ENCODE measurements at places on chromosomes 1 and 21. TPM values are rescaled to one million over a fixed set of nuclear protein-coding genes. Genes with fewer than 3 reads are reported as not detected.

The ODF2L gene
- 9.7 TPM for total RNA-seq

The SPRR5 gene
- total RNA-seq, result not detected

The CRNN gene
- not detected for total RNA-seq

The LIPI gene
- not detected for total RNA-seq

The LCE1B gene
- not detected for total RNA-seq

The RGS13 gene
- not detected for total RNA-seq

The ST6GALNAC5 gene
- total RNA-seq, result 0.14 TPM

GRCh38 chr1:66490816-66491215 lies 43.1 kb upstream of the SGIP1 start:
- no peak for DNase-seq
- H3K4me3 ChIP-seq, result no peak overlapping the region
- H3K27ac ChIP-seq, result no peak overlapping the region
- no peaks in the 10 kb centered on the region for H3K27me3 ChIP-seq

DNA sequence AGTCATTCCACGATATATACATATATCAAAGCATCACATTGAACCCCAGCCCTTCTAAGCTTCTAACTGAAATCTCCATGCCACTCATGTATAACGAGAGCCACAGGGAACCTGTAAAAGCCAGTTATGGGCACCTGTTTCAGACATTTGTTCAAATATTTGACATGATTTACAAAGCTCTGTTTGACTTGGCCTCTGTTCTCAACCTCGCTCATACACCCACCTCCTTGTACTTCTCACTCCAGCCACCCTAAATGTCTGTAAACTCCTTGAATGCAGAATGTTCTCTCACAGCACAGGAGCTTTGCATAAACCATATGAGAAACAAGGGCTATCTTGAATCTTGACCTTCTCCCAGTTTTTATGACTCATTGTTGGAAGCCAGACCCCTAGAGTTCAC lies 36.9 kb upstream of the CD2 start:
- no peaks in the 10 kb centered on the region for H3K4me1 ChIP-seq
- no peaks in the 10 kb centered on the region for H3K36me3 ChIP-seq
- no peak for DNase-seq
- no peak overlapping the region for H3K4me3 ChIP-seq

- no peaks in the 10 kb centered on the region for H3K36me3 ChIP-seq
- no peaks in the 10 kb centered on the region for H3K4me1 ChIP-seq
- H3K4me3 ChIP-seq, result no peak overlapping the region
- H3K27ac ChIP-seq, result no peak overlapping the region
- H3K27me3 ChIP-seq, result no peaks in the 10 kb centered on the region
- DNase-seq, result no peak
These were observed 47.7 kb downstream of the ZNF644 start for GRCh38 chr1:90973897-90974798.

DNA sequence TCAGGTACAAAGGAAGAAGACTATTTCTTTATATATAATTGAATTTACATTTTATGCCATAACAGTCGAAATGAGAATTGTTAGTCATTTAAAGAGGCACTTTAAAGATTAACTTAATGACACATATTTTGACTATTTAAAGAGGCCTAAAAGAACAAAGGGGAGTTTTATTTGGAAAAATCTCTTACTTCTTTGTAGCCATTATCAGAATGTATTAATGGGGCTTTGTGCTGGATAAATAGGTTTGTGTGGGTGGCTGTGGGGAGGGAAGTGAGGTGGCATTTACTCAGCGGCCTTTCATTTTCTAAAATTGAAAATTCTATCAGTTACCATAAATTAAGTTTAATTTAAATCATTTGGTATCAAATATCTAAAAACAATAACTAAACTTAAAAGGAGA lies 462.2 kb upstream of the CXADR start:
- H3K27ac ChIP-seq, result no peak overlapping the region
- no peak overlapping the region for H3K4me3 ChIP-seq
- DNase-seq, result no peak
- no peaks in the 10 kb centered on the region for H3K36me3 ChIP-seq
- H3K27me3 ChIP-seq, result no peaks in the 10 kb centered on the region

GRCh38 chr1:43455213-43455889 lies 1.6 kb upstream of the HYI start:
- no peaks in the 10 kb centered on the region for H3K36me3 ChIP-seq
- H3K27ac ChIP-seq, result peak overlapping the region; percentile 88
- H3K4me1 ChIP-seq, result peaks cover 11% of the 10 kb centered on the region
- H3K4me3 ChIP-seq, result no peak overlapping the region

- no peaks in the 10 kb centered on the region for H3K27me3 ChIP-seq
- DNase-seq, result no peak
- H3K4me1 ChIP-seq, result peaks cover 10% of the 10 kb centered on the region
- H3K36me3 ChIP-seq, result no peaks in the 10 kb centered on the region
- no peak overlapping the region for H3K4me3 ChIP-seq
These were observed 150.7 kb downstream of the SETD4 start for GRCh38 chr21:35909456-35910223.

DNA sequence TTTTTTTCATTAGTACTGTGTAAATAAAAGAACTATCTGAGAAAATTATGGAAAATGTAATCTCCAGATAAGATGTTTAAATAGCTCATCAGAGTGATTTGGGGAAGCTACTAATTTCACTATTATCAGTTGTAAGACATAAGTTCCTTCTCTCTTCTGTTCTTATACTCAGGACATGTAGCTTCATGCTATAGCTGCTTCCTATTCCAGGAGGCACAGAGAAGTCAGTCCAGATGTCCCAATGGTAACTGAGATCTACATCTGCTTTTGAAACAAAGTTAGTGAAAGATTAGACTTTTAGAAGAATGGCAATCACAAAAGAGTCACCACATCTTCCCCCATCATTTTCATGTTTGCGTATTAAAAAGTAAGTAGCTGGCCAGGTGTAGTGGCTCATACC lies 5.6 kb downstream of the MAP3K21 start:
- H3K27ac ChIP-seq, result no peak overlapping the region
- no peak for DNase-seq
- H3K27me3 ChIP-seq, result no peaks in the 10 kb centered on the region
- no peak overlapping the region for H3K4me3 ChIP-seq
- H3K4me1 ChIP-seq, result peaks cover 7% of the 10 kb centered on the region
- no peaks in the 10 kb centered on the region for H3K36me3 ChIP-seq

DNA sequence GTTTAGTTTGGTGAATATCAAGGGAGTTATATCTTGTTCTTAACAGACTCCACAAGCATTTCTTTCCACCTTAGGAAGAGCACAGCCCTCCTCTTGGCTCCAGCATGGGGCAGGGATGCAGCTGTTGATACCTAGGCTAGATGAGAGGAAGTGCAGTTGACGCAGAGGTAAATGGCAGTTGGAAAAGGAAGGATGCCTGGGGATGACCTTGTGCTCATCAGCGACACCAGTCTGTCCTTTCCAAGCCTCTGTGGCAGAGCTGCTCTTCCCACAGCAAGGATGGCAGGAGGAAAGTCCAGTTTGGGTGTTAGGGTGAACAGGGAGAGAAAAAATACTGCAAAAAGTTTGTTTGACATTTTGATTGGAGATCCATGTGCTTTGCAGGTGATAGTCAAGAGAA lies 6.2 kb downstream of the PROX1 start:
- no peaks in the 10 kb centered on the region for H3K4me1 ChIP-seq
- H3K27me3 ChIP-seq, result no peaks in the 10 kb centered on the region
- DNase-seq, result no peak
- no peak overlapping the region for H3K27ac ChIP-seq
- H3K36me3 ChIP-seq, result 0 out of 2 replicates have a peak, but pooled peaks cover 1% of the 10 kb centered on the region

- no peaks in the 10 kb centered on the region for H3K27me3 ChIP-seq
- no peak overlapping the region for H3K4me3 ChIP-seq
- no peaks in the 10 kb centered on the region for H3K4me1 ChIP-seq
- DNase-seq, result peak; percentile 29
These were observed 63.9 kb downstream of the KCNK2 start for GRCh38 chr1:215146240-215146975.

GRCh38 chr1:246728311-246728710 lies 4.1 kb downstream of the SCCPDH start:
- H3K36me3 ChIP-seq, result peaks cover 8% of the 10 kb centered on the region
- H3K4me1 ChIP-seq, result no peaks in the 10 kb centered on the region
- no peaks in the 10 kb centered on the region for H3K27me3 ChIP-seq
- H3K4me3 ChIP-seq, result no peak overlapping the region

DNA sequence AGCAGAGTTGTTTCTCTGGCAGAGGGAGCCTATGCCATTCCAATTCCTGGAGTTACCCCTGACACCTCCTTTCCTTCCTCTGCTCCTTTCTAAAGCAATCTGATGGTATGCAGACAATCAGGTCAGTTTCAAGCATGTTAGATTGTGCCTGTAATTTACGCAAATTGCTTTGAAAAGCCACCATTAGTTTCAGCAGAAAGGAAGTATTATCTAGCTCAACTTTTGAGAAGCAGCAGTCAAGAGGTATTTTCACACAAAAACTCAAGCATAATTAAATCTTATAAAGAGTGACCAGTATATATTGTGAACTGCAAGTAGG lies 2.2 kb downstream of the ERRFI1 start:
- H3K36me3 ChIP-seq, result no peaks in the 10 kb centered on the region
- H3K4me1 ChIP-seq, result peaks cover 63% of the 10 kb centered on the region
- H3K4me3 ChIP-seq, result no peak overlapping the region
- peak overlapping the region; percentile 19 for H3K27ac ChIP-seq
- H3K27me3 ChIP-seq, result no peaks in the 10 kb centered on the region

DNA sequence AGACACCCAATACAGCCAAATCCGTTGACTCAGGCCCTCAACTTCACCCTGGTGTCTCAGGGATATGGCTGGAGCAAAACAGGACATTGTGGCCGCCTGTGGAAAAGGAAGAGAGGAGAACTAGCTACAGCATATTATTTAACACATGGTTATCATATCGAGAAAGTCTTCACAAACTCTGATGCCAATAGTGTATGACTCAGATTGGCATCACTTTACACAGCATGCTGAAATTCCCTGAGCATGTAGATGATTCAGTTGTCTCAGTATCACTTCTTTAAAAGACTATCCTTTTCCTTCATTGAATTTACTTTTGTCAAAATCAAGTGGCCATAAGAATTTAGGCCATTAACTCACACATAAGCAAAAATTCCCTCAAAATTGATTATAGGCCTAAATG lies 20.1 kb downstream of the HSD3B2 start:
- no peak overlapping the region for H3K27ac ChIP-seq
- no peaks in the 10 kb centered on the region for H3K27me3 ChIP-seq
- H3K36me3 ChIP-seq, result no peaks in the 10 kb centered on the region

GRCh38 chr1:197811769-197812168 lies 36.5 kb upstream of the DENND1B start:
- no peaks in the 10 kb centered on the region for H3K27me3 ChIP-seq
- H3K36me3 ChIP-seq, result no peaks in the 10 kb centered on the region
- H3K27ac ChIP-seq, result no peak overlapping the region
- DNase-seq, result no peak
- no peak overlapping the region for H3K4me3 ChIP-seq

DNA sequence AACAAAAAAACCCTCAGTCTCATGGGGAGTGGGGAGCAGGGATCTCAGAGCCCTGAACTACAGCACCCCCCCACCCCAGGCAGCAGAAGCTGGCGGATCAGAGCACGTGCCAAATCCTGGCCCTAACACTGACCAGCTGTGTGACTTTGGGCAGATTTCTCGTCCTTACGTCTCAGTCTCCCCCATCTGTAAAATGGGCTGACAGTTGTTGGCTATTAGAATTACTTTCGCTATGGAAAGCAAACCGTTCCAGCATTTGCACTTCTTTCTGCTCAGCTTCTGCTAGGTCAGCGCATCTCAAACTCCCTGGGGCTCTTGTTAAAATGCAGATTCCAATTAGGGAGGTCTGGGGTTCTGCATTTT lies 15.5 kb downstream of the TNFRSF8 start:
- no peaks in the 10 kb centered on the region for H3K27me3 ChIP-seq
- no peaks in the 10 kb centered on the region for H3K36me3 ChIP-seq
- H3K27ac ChIP-seq, result no peak overlapping the region
- H3K4me3 ChIP-seq, result no peak overlapping the region
- DNase-seq, result no peak

GRCh38 chr1:207853372-207853757 lies 57.6 kb downstream of the CD34 start:
- no peak overlapping the region for H3K27ac ChIP-seq
- no peaks in the 10 kb centered on the region for H3K27me3 ChIP-seq
- peaks cover 3% of the 10 kb centered on the region for H3K4me1 ChIP-seq
- H3K36me3 ChIP-seq, result peaks cover 2% of the 10 kb centered on the region

GRCh38 chr1:33630686-33631085 lies 158.2 kb downstream of the ZSCAN20 start:
- H3K27me3 ChIP-seq, result no peaks in the 10 kb centered on the region
- H3K27ac ChIP-seq, result no peak overlapping the region
- H3K4me3 ChIP-seq, result no peak overlapping the region
- no peak for DNase-seq
- H3K4me1 ChIP-seq, result no peaks in the 10 kb centered on the region

GRCh38 chr21:24428591-24429199 lies 1178.6 kb downstream of the MRPL39 start:
- no peak overlapping the region for H3K4me3 ChIP-seq
- DNase-seq, result no peak
- no peaks in the 10 kb centered on the region for H3K36me3 ChIP-seq
- no peaks in the 10 kb centered on the region for H3K4me1 ChIP-seq
- H3K27me3 ChIP-seq, result no peaks in the 10 kb centered on the region

- H3K4me1 ChIP-seq, result no peaks in the 10 kb centered on the region
- no peaks in the 10 kb centered on the region for H3K27me3 ChIP-seq
- no peak overlapping the region for H3K4me3 ChIP-seq
- no peak overlapping the region for H3K27ac ChIP-seq
These were observed 8.6 kb downstream of the ACOT7 start for GRCh38 chr1:6384962-6385361.

DNA sequence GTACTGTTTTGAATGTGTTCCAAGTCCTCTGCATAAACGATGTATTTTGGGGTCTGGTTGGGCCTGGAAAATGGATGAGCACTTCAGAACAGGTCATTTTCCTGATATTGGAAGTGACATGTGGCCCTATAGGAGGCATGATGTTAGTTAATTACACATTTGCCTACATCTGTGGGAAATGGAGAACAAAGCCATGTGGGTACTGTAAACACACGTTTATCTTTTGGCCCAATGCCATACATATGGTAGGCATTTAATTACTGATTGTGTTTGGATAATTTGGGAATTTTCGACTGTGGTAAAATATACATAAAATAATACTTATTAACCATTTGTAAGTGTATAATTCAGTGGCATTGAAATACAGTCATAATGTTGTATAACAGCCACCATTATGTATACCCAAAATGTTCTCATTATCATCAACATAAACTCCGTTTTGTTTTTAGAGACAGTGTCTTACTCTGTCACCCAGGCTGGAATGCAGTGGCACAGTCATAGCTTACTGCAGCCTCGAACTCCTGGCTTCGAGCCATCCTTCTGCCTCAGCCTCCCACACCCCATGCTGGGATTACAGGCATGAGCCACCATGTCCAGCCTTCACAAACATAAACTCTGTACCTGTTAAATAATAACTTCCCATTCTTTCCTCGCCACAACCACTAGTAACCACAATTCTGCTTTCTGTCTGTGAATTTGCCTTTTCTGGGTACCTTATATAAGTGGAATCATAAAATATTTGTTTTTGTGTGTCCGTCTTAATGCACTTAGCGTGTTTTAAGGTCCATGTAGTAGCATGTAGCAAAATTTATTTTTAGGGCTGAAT lies 11.9 kb upstream of the RNPEP start:
- H3K4me3 ChIP-seq, result no peak overlapping the region
- H3K36me3 ChIP-seq, result peaks cover 3% of the 10 kb centered on the region
- DNase-seq, result no peak
- no peaks in the 10 kb centered on the region for H3K4me1 ChIP-seq

GRCh38 chr1:202553560-202554038 lies 156.7 kb downstream of the SYT2 start:
- peak; percentile 32 for DNase-seq
- peak overlapping the region; percentile 14 for H3K27ac ChIP-seq
- H3K4me1 ChIP-seq, result peaks cover 11% of the 10 kb centered on the region
- no peaks in the 10 kb centered on the region for H3K27me3 ChIP-seq
- H3K36me3 ChIP-seq, result no peaks in the 10 kb centered on the region

Data from Caco-2 (cell line).